ENCODE measurements at places on chromosomes 6 and 20.
A peak's percentile ranks its signal among the peaks of the same experiment; 100 is the strongest.

DNA sequence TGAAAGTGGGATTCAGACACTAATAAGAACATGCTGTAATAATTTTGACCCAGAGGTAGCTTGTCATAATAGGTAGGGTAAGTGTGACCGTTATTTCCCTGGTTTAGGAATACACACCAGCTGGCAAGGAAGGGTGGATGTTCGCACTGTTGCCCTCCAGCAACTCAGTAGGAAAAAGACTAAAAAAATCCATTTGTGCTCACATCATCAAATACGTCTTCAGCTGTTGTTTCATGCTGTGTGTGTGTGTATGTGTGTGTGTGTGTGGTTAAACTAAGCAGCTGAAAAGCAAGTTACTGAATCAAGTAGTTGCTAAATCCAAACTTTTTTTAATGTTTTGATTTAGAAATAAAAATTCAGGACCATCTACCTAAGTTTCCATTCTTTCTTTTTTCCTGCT lies 218.7 kb downstream of the TRDN start:
- no peak for DNase-seq

DNA sequence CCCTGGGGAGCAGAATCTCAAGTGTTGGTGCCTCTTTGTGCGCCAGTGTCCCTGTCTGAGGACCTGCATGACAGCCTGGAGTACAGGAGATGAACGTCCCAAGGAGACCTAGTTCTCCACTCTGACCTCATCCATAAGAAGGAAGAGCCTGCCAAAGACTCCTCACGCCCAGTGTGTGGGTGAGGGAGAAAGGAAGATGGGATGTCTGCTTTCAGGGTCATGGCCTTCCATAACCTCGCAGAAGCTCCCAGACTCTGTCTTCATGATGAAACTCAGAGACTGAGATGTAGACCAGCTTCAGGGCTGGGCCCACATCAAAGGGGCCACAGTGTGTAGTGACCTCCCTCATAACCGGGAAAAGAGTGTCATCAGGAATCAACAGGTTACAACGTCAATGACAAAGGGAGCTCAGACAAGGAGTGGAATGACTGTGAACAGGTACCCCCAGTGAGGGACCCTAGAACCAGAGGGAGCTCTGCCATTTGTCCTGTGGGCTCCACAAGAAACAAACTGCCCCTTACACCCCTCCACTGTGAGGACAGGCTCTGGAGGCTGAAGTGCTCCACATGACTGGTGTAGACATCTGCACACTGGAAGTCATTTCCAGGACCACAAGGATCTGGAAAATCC lies 8.1 kb downstream of the HLA-DQB1 start:
- no peak for DNase-seq

- DNase-seq = no peak
Observed at GRCh38 chr6:156197513-156197912, 579.7 kb upstream of the ARID1B start.

- DNase-seq = peak; percentile 52
Observed at GRCh38 chr20:40945754-40946450, 82.7 kb upstream of the TOP1 start.

DNA sequence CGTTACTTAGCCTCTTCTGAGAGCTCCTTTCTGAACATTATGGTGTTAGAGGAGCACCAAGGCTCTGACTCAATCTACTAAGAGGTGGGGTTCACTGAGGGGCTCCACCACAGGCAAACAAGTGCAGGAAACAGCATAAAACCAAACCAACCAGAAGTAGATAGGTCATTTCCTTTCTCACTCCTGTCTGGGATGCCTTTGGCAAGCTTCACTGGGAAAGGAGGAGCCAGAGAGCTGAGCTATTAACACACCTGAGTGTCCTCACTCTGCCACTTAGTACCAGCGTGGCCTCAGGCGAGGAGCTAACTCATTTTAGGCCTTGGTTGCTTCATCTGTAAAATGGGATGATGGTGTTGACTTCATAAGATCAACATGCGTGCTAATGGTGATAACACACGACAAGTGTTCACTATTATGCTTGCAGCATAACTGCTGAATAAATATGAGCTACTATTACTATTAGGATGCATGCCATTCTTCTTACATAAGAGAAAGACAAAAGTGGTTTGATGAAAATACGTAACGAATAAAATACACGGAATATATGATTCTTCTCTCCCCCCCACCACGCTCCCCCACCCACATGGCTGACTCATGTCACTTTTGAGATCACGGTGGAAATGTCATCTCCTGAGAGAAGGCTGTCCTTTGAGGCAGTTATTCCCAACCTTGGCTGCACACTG lies 185.4 kb downstream of the BCAS1 start:
- DNase-seq = no peak

DNA sequence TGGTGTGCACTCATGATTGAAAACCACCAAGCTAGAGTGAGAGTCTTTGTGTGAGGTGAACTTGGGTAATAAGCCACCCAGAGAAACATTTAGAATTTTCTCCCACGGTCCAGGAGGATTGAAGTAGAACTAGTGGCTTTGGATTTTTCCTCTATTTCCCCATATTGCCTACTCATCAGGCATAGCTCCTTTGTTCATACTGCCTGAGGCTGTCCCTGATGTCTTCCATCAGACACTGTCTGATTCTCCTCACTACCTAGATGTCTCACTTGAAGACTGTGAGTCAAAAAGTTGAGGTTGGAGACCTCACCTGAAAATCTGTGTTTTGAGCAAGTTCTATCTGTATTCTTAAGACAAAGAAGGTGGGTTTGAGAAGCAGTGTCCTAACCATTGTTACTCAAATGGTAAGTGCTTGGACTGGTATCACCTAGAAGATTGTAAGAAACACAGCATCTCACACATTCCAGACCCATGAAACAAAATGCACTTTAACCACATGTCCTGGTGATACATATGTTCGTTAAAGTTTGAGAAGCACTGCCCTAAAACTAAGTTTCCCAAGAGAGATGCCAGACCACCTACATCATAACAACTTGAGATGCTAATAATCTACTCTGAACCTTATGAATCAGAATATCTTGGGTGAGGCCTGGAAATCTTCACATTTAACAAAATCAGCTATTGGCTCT lies 523.4 kb upstream of the BTBD3 start:
- DNase-seq = no peak

DNA sequence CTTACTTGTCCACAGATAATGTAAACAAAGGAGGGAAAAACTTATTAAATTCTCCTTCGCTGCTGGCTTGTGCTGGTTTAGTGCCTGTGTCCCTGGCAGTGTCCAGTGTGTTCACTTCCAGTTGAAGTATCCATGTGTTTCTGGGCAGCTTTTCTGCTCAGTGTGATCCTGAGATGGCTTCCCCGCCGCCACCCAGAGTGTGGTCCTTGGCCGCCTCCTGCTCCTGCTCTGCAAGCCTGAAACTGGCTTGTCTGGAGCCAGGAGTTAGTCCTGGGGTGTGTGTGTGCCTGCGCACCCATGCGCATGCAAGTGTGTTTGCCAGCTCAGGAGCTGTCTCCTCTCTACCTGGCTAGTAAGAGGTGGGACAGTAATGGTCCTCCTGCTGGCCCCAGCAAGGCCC lies 7.2 kb downstream of the BTBD3 start:
- DNase-seq = no peak

Data from RPMI8226 (cell line).